ENCODE measurements at places on chromosomes 16 and 17.

DNA sequence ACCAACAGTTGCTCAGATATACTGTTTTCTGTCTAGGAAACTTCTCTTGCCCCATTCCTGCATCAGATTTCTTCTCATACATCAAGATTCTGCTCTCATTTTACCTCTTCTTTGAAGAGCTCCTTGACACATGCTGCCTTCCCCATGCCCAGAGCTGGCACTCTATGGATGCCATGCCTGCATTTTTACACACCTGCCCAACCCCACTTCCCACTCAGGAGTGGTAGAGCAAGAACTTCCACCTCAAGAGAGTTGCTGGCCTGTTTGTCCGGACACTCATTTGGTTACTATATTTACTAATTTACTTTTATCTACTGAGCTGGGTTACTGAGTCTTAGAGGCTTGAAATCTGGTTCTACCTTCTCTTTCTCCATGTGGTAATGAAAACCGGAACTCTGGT lies 98.3 kb upstream of the HLF start:
- DNase-seq: no peak

DNA sequence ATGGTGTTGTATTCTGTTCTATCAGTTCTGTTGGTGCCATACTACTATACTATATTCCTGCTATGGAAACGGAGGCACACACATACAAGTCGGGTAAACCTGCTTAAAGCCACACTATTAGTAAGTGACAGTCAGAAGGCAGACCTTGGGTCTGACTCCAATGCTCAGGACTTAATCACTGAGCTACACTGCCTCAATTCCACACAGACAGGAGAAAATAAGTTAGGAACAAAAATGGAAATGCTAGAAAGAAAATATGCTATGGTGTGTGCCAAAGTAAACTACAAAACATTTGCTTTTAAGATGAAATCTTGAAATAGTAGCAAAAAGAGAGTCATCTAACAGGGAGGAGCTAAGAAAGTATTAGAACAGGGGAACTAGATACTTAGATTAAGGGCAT lies 48.1 kb downstream of the MYO1D start:
- DNase-seq: no peak

DNA sequence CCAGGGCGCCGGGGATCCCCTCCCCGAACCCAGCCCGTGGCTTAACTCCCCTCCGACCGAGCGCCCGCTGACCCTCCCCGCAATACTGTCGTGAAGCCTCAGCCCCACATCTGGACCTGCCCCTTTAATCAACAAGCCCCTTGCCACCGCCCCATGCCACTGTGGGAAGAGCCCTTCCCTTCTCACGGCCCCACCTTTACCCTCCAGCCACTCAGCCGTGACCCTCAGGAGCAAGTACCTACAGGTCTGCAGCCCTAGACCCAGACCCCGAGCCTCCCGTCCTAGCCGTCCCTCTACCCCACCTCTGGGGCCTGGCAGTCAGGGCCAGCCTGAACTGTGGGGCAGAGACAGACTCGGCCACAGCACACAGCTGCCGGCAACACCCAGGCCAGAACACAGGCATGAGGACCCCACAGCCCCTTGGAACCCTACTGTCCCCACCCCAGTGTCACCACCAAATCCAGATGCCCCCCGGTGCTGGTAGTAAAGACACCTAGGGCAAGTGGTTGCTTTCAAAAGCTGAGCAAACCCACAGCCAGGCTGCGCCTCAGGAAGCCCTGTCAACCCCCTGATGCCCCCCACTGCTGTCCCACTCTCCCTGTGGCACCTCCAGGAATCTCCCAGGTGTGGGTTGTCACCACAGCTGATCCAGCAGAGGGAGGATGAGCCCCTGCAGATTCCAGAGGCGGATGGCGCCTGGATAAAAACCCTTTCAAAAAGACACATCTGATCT lies 1.4 kb downstream of the NXPH3 start:
- DNase-seq: no peak

- no peak for DNase-seq
Measured at GRCh38 chr16:49057391-49057790, 224.2 kb downstream of the CBLN1 start.

GRCh38 chr16:2691491-2692248 lies 9.3 kb downstream of the KCTD5 start:
- DNase-seq: no peak

DNA sequence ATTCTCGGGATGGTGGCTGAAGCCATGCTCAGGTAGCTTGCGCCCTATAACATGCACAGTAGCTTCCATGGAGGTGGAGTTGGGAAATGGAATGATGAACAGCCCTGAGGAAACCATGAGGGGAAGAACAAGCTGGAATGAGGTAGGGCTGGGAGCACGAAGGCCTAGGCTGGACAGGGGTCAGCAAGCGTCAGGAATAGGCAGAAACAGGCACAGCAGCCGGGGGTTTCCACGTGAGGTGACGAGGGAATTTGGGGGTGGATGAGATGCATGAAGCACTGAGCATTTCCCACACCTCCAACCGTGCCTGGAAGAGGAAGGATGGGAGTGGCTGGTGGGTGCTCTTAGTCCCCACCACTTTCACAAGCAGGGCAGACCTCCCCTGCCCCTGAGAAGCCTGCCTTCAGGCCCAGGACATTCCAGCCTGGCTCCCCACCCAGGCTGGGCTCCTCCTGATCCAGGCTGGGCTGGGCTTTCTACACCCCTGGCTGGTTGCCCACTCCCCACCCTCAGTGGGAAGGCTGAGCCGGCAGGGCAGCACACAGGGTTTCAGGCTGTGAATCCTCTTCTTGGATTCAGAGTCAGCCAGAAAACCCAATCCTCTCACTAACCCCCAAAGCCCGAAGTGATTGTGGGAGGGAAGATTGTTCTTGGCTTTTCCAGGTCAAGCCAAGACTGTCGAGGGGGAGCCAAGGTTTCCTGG lies 21.9 kb downstream of the PLEKHG4 start:
- no peak for DNase-seq

All from IMR-90 (cell line).